NAMALWA (cell line): ENCODE measurements at places on chromosomes 6 and 20.

DNA sequence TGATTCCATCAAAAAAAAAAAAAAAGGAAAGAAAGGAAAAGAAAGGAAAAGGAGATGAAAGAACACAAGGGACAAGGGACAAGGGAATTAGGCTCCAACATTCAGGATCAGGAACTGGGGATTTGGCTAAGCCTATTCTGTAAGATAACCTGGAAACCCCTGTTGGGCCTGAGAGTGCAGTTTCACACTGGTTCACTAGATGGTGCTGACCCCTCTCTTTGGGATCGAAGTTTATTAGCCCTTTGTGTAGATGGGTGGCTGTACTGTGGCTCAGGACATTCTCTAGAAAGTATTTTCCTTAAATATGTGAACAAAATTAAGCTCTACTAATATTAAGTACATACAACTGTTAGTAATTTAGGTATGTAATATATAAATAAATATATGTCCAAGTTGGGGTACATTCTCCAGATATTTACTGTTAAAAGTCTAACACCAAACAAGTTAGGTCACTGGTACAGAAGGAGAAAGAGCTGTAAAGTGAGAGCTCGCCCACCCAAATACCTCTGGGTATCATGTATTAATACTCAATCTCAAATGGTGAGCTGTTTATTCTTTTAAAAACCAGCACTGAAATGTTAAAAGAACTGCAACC is 6.3 kb downstream of the OR2A4 start:
- DNase-seq: peak; percentile 70

DNA sequence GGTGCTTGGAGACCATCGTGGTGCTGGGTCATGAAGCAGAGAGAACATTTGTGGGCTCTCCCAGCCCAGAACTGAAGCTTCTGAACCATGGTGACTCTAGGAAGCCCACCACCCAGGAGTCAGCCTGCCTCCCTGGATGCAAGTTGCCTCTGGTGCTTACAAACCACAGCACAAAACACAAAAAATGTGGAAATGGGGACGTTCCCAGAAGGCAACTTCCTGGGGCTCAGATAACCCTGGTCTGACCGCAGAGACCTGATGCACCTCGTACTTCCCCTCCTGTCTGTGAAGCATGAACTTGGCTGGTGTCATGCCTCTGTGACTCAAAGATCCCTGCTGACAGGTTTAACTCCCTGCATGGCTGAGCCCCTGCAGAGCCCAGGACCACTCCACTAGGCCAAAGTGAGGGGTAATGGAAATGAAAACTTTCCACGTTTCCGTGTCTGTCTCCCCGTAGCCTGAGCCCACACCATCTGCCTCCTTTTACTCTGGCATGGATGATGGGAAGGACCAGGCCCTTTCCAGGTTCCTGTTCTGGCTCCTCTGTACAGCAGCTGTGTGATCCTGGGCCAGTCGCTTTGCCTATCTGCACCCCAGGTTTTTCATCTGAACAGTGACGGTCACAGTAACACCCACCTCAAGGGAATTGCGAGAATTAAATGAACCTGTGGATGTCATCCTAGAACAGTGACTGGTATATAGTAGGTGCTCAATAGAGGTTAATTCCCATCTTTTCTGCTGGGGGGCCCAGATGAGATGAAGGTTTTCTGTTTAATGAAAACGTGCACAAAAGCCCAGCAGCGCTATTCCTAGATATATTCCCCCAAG is 57.7 kb downstream of the PPP1R16B start:
- DNase-seq: peak; percentile 80

DNA sequence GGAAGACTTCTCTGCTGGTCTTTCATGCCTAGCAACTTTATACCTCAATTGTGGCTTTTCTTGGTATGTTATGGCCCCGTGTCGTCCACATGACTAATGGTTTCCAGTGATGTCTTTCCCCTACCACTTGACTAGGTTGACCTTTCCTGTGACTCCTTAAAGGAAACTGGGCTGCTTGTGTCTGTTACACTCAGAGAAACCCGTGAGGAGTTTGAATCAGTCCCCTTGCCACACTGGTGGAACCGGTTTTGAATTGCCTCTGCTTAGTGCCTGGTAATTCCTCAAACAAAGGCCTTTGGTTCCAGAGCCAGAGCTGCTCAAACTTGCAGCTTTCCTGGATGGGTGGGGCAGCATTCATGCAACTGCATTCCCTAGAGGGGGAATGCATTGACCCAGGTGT is 21.9 kb downstream of the ECT2L start:
- DNase-seq: no peak

GRCh38 chr20:57573242-57573641 is 12.3 kb downstream of the PCK1 start:
- no peak for DNase-seq

DNA sequence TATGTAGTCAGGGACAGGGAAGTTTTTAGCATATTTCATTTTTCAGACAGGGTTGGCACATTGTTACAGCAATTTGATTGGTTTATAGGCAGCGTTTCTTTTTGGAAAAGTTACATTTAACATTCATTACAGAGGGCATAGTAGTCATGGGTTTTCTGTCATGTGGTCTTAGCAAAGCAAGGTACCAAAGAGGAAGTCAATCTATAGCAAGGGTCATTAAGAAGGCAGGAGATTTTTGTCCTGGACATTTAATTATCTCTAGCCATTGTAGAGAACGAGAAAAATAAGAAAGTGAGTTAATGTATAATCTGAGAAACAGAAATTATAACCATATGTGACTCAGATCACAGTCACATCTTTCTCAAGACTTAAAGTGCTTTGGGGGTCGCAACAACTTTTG is 47.4 kb downstream of the TPD52L1 start:
- no peak for DNase-seq

GRCh38 chr6:119355157-119355556 is 5.6 kb upstream of the MAN1A1 start:
- DNase-seq: peak; percentile 73

DNA sequence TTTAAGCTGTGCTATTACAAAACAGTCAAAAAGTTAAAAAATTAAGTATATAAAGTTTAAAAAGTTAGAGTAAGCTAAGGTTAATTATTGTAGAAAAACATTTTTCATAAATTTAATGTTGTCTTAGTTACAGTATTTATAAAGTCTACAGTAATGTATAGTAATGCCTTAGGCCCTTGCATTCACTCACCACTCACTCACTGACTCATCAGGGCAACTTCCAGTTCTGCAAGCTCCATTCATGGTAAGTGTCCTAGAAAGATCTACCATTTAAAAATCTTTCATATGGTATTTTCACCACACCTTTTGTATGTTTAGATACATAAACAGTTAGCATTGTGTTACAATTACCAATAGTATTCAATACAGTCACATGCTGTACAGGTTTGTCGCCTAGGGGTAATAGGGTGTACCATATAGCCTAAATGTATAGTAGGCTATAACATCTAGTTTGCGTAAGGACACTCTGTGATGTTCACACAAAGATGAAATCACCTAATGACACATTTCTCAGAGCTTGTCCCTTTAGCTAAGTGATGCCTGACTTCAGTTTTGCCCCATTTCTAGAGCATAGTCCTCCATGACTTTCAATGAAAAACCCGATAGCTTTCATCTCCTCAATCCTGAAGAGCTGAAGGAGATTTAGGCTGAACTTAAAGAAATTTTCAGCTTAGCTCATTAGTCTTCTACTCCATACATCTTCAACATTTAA is 14.9 kb upstream of the HLA-DRA start:
- DNase-seq: no peak

DNA sequence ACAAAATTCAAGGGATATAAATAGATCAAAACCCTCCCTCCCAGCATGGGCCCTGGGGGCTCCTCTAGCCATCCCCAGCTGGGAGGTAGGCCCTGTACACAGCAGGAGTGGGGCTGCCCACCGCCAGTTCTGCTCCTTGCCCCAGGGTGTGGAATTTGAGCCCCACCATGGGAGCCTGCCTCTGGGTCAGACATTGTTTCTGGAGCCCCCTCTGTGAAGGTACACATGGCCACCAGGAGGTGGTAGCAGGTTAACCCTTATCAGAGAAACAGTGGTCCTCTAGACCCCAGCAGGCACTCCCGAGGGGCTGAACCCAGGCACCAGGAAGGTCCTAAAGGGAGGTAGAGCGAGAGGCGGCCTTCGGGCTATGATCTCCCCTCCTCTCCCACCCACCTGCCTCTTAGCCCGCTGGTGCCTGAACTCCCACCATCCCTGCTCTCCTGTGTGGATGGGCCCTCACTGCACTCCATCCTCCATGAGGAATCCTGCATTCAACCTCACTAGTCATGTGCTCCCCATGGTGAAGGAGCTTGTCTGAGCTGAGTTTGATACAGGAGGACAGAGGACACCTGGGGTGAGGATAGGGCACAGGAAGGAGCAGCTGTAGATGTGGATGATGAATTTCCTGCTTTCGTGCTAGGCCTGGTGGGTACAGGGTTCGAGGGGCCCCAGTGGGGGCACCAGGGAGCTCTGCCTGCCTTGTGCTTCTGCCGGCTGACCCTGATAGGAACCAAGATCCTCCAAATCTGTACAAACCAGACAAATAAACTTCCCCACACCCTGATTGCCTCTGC is 114.9 kb downstream of the GRM4 start:
- DNase-seq: no peak

- DNase-seq: peak; percentile 16
Observed at GRCh38 chr6:6851059-6851948, 256.5 kb upstream of the RREB1 start.

DNA sequence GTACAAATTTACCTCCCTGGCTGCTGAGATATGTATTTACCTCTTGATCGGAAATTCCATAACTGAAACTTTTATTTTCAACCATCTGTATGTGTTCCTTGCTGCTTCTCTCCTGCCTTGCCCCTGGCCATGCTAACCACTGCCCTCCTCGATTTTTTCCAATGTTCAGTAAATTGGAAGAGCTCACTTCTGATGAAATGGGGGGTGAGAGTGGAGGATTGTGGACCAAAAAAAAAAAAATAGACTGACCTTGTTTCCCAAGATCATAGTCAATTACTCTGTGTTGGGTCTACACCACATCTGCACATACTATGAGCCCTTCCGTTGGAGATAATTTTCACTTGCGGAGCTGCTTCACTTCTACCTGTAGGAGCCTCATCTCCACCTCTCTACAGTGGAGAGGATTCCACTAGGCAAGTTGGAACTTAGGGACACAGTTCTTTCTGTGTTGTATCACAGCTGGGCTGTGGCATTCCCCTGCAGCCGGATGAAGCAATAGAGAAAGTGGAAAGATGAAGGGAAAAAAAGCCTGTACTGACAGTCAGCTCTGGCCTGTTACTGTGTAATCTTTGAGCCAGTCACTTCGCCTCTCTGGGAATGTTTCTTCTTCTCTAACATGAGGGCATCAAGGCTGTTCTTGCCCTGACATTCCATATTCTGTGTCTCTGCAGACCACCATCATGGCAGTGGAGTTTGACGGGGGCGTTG is 1.6 kb downstream of the PSMB9 start:
- DNase-seq: no peak

DNA sequence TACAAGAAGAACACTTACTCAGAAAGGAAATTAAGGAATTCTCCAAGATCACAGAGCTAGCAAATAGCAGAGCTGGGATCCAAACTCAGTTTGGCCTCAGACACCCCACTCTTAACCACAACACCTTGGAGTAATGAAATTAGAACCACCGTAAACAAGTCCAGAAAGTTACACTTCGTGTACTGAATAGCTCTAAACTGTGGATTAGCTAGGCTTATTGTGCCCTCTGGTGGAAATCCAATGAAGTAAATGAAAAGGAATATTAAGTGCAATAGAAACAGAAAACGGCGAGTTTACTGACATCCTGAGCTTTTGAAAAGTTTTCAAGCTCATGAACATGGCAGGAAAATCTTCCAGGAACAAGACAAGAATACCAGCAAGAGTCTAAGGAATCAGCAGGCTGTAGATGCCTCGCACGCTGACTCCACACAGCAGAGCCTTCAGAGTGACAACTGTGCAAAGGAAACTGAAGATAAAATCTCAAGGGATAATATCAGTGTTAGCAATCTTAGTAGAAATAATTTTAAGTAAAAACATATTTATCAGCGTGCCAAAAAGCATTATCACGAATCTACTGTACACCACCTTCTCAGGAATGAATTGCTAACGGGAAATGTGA is 34.6 kb downstream of the FBXO5 start:
- peak; percentile 68 for DNase-seq

DNA sequence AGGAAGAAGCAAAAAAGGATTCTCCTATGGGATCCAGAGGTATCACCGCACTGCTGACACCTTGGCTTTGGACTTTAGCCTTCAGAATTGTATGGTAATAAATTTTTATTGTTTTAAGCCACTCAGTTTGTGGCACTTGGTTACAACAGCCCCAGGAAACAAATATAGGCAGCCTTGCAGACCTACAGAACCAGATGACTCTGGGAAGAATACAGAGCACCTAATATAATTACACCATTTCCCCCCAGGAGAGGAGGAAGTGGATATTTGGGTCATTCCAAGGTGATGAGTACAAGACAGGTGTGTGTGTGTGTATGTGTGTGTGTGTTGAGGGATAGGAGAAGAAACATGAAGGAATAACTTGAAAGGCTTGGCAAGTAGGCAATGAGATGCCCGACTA is 84.2 kb upstream of the ENPP5 start:
- no peak for DNase-seq

GRCh38 chr6:40188931-40189330 is 254.7 kb upstream of the MOCS1 start:
- DNase-seq: no peak

GRCh38 chr20:31842471-31843157 is 2.8 kb downstream of the FOXS1 start:
- no peak for DNase-seq
